ENCODE measurements at places on chromosomes 6 and 20.

GRCh38 chr20:14415467-14415866 lies 78.1 kb upstream of the FLRT3 start:
- DNase-seq, result no peak

DNA sequence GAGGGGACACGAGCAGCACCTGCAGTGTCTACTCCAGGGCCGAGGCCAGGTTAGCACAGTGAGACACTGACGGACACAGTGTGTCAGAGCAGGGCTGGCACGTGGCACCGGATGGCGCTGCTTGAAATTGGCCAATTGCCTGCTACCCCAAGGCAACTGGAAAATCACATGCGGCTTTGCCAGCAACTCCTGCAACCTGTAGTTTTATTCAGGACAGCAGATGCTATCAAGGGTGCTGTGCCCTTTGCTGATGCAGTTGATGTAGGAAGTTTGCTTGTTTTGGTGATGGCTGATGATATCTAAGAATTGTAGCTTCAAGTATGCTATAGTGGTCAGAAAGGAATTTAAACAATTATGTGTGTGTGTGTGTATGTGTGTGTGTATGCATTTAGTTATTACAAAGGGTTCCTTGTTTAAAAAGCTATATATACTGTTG lies 25.9 kb downstream of the RIN2 start:
- DNase-seq, result no peak

DNA sequence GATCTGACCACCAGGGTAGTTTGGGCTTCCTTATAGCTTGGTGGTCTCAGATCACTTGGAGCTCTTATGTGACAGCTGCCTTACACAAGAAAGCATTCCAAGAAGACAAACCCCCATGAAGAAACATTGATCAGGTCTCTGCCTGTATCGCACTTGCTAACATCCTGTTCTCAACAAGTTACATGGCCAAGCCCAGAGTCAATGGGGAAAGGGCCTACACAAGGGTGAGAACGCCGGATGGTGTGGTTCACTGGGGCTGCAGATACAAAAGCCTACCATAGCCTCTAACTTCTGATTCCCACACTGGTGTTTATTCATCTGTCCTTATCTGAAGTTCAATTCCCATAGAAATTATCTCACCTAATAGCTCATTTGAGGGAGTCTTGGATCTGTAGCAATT lies 235.5 kb downstream of the SYNDIG1 start:
- no peak for DNase-seq

GRCh38 chr6:122817358-122817757 lies 28.3 kb downstream of the SMPDL3A start:
- DNase-seq, result no peak

- no peak for DNase-seq
Observed at GRCh38 chr6:110239526-110240274, 59.5 kb downstream of the CDC40 start.

- DNase-seq, result no peak
Observed at GRCh38 chr6:46530896-46531295, 39.6 kb upstream of the RCAN2 start.

- no peak for DNase-seq
Observed at GRCh38 chr6:93418033-93418407, 1.3 kb downstream of the EPHA7 start.

Data from stimulated activated CD4-positive, alpha-beta T cell treated with anti-CD3 and anti-CD28 coated beads, TNF-alpha, amount 100 ng/mL, for 24 hours (primary cell).